ENCODE measurements at places on chromosomes 16 and 17.

- no peak for DNase-seq
Observed at GRCh38 chr16:56294579-56294978, 103.3 kb downstream of the GNAO1 start.

DNA sequence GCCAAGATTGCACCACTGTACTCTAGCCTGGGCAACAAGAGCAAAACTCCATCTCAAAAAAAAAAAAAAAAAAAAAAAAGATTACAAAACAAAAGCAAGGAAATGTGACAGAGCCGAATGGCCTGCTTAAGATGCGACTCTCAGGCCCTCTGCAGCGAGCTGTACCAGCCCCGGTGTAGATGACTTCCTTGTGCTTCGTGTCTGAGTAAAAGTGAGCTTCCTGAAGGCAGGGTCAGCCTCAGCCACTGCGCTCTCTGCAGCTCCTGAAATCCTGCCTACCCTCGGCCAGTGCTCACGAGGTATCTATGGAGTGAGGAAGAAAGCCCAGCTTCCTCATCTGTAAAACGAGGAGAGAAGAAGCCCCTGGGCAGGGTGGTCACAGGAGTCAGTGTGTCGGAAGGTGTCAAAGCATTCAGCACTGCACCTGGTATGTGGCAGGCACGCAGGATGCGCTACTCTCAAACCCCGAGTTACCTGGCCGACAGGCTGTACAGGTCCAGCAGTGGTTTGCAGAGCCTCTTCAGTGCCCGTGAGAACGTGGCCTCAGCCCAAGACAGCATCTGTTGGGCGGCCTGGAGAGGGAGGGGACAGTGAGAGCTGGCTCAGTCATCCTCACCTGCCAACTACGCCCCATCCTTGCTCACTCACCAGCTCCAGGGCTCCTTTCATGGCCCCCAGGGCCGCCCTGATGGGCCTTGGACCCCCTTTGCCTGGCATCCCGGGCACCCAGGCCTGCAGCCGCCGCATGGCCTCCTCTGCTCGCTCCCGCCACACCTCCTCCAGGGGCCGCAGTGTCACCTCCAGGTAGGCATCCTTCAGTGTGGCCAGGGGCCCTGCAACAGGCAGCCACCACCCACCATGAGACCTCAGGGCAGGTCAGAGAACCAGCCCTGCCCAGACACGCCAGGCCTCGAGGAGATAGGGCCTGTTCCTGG, 44.6 kb downstream of the RMI2 start:
- peak; percentile 39 for DNase-seq

- DNase-seq = no peak
Observed at GRCh38 chr17:30117675-30118081, 1.1 kb downstream of the NSRP1 start.

GRCh38 chr16:52552643-52553042, 5.7 kb upstream of the TOX3 start:
- no peak for DNase-seq

GRCh38 chr17:72931163-72931562, 161.3 kb downstream of the SLC39A11 start:
- DNase-seq = no peak
